ENCODE measurements at places on chromosomes 6 and 20.

DNA sequence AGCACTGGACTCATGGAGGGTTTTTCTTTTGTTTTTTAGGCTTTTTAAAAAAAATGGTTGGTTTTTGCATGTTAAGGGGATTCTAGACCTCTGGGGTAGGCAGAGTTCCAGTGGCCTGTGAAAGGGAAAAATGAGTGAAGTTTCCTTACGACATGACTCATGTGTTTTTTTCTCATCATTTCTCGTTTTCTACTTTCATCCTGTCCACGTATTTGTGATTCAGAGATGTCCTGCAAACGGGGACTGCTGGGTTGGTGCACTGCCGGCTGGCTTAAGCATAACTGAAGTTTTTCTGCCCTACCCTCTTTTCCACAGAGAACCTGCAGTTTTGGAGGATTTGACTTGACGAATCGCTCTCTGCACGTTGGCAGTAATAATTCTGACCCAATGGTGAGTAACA, 182.3 kb downstream of the SASH1 start:
- peaks cover 1% of the 10 kb centered on the region for H3K27me3 ChIP-seq
- H3K4me1 ChIP-seq, result peaks cover 13% of the 10 kb centered on the region
- H3K4me3 ChIP-seq, result no peak overlapping the region
- no peak for DNase-seq

DNA sequence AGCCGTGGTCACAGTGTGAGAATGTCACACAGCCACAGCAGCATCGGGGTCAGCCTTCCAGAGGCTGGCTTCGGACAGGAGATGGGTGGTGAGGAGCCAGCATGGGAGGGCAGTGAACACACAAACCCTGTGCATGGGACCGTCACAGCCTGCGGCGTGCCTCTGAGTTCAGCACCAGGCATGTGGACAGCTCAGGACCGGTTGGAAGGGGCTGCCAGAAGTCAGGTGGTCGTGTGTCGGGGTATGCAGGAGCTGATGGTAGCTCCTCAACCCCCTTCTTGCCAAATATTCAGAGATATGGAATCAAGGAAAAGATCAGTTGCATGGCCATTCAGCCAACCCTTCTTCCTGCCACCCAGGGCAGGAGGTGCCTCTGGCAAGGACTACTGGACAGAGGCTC, 28.2 kb downstream of the MYT1 start:
- H3K27ac ChIP-seq, result no peak overlapping the region
- no peak overlapping the region for H3K4me3 ChIP-seq
- DNase-seq, result no peak
- peaks cover 1% of the 10 kb centered on the region for H3K36me3 ChIP-seq

GRCh38 chr20:38987777-38988176, 25.6 kb downstream of the DHX35 start:
- peak overlapping the region; percentile 30 for H3K4me3 ChIP-seq
- peaks cover 11% of the 10 kb centered on the region for H3K36me3 ChIP-seq
- peak overlapping the region; percentile 9 for H3K27ac ChIP-seq

GRCh38 chr6:16277101-16277981, 39.0 kb downstream of the GMPR start:
- DNase-seq, result no peak
- peaks cover 18% of the 10 kb centered on the region for H3K27me3 ChIP-seq

GRCh38 chr20:43725666-43726065, 1.1 kb downstream of the GTSF1L start:
- no peaks in the 10 kb centered on the region for H3K36me3 ChIP-seq
- no peak for DNase-seq
- peaks cover 20% of the 10 kb centered on the region for H3K4me1 ChIP-seq
- H3K27me3 ChIP-seq, result no peaks in the 10 kb centered on the region
- H3K4me3 ChIP-seq, result no peak overlapping the region

DNA sequence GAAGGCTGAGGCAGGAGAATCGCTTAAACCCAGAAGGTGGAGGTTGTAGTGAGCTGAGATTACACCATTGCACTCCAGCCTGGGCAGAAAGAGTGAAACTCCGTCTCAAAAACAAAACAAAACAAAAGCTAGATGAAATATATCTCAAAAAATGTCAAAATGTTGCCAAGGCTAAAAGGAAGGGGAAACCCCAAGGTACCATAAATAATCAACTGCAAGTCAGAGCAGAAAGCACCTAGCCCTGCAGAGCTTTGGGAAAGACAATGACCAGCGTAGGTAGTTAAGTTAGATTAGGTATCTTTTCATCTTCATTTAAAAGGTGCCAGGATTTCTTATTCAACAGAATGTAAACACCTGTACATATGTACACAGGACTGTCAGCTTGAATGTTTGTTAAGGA, 33.0 kb downstream of the AKIRIN2 start:
- H3K27me3 ChIP-seq, result no peaks in the 10 kb centered on the region
- H3K27ac ChIP-seq, result peak overlapping the region; percentile 69
- H3K4me1 ChIP-seq, result peaks cover 10% of the 10 kb centered on the region
- no peak for DNase-seq
- H3K36me3 ChIP-seq, result peaks cover 18% of the 10 kb centered on the region

DNA sequence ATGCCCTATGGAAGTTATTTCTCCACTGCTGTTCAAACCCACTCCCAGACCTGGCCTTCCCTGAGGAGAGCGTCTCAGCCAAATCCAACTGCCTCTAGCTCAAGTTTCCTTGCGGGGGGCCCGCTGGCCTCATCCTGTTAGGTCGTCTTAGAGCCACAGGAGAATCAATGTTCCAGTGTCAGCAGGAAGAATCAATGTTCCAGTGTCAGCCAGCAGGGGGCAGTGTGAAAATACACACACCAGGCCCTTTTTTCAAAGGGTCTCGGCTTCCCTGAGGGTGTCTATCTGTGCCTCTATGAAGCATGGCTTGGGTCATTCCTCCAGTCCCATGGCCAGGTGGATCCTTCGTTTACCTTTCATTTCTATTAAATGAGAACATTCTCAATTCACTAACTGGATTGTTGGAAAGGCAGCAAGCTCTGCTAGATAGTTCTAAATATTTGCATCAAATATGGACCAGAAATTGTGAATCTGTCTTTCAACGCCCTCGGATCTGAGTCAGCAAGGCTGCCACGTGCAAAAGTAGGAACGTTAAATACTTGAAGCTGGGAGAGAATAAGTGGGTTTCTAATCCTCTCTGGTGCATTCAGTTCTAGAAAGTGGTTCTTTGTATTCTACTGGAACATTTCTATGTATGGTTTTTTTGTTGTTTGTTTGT, 19.2 kb downstream of the PRND start:
- H3K27ac ChIP-seq, result no peak overlapping the region
- H3K4me1 ChIP-seq, result peaks cover 4% of the 10 kb centered on the region
- peaks cover 7% of the 10 kb centered on the region for H3K27me3 ChIP-seq
- no peaks in the 10 kb centered on the region for H3K36me3 ChIP-seq

DNA sequence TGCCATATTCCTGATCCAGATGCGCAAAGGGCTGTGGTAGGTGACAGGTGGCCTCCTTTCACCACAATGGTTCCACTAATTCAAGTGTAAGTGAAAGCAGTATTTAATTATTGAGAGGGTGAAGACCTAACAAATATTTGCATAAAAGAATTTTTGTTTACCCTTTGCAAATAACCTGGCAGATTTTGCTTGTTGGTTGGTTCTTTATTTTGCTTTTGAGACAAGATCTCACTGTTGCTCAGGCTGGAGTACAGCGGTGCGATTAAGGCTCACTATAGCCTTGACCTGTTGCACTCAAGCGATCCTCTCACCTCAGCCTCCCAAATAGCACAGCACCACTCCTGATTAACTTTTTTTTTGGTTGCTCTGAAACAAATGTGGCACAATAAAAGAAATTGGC, 49.2 kb downstream of the PCNA start:
- no peaks in the 10 kb centered on the region for H3K27me3 ChIP-seq
- H3K4me3 ChIP-seq, result no peak overlapping the region
- H3K27ac ChIP-seq, result no peak overlapping the region
- H3K36me3 ChIP-seq, result no peaks in the 10 kb centered on the region
- no peak for DNase-seq

DNA sequence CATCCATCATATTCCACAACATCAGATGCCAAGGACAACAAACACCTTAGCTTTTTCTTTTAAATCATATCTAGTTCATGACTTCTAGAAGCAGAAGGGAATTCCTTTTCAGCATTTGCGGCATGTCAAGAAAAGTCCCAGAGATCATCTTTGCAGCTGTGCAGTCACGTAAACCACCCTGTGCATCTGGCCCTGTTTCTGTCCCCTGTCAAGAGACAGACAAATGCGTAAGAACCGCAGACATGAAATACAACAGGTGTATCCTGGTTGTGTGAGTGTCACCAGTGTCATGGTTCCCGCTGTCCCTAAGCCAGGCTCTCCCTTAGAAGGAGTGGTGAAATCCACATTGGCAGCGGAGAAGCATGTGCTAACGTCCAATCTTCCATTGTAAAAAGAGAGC, 28.1 kb downstream of the LY86 start:
- H3K27me3 ChIP-seq, result no peaks in the 10 kb centered on the region
- H3K4me1 ChIP-seq, result peaks cover 59% of the 10 kb centered on the region
- no peak for DNase-seq
- H3K36me3 ChIP-seq, result peaks cover 19% of the 10 kb centered on the region
- peak overlapping the region; percentile 82 for H3K27ac ChIP-seq

All from memory B cell (primary cell).